ENCODE measurements at places on chromosomes 7 and 10. TPM values are rescaled to one million over a fixed set of nuclear protein-coding genes. Genes with fewer than 3 reads are reported as not detected.

GRCh38 chr7:25392588-25393338 lies 164.5 kb upstream of the NPVF start:
- no peak for DNase-seq

GRCh38 chr10:33151344-33151864 lies 183.1 kb downstream of the NRP1 start:
- no peak for DNase-seq

DNA sequence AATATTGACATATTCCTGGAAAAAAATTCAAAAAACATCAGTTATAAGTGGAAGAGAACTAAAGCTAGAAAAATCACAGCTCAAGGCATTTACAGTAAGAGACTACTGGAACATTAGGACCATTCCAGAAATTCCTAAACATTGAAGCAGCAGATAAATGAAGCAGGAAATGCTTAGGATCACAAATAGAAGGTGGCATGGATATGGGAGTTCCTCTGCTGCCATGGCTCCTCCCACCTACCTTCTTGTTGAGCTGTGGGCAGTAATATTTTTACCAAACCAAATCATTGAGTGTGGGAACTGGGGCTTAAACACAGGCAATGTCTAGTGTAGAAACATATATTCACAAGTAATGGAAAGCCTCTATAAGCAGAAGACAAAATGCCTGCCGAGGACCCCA lies 292.8 kb downstream of the ANKRD7 start:
- no peak for DNase-seq

GRCh38 chr10:6142644-6143043 lies 53.8 kb downstream of the RBM17 start:
- DNase-seq, result no peak

GRCh38 chr10:120650705-120651399 lies 193.8 kb downstream of the PLPP4 start:
- no peak for DNase-seq

- DNase-seq, result no peak
Observed at GRCh38 chr7:1543826-1544177, 12.2 kb downstream of the TMEM184A start.

- no peak for DNase-seq
Observed at GRCh38 chr7:8154272-8154671, 107.7 kb downstream of the ICA1 start.

The CHST15 gene
- 1.3 TPM for total RNA-seq

The CRHR2 gene
- total RNA-seq, result 0.18 TPM
